ENCODE measurements at places on chromosomes 5 and 9.
A peak's percentile ranks its signal among the peaks of the same experiment; 100 is the strongest.

DNA sequence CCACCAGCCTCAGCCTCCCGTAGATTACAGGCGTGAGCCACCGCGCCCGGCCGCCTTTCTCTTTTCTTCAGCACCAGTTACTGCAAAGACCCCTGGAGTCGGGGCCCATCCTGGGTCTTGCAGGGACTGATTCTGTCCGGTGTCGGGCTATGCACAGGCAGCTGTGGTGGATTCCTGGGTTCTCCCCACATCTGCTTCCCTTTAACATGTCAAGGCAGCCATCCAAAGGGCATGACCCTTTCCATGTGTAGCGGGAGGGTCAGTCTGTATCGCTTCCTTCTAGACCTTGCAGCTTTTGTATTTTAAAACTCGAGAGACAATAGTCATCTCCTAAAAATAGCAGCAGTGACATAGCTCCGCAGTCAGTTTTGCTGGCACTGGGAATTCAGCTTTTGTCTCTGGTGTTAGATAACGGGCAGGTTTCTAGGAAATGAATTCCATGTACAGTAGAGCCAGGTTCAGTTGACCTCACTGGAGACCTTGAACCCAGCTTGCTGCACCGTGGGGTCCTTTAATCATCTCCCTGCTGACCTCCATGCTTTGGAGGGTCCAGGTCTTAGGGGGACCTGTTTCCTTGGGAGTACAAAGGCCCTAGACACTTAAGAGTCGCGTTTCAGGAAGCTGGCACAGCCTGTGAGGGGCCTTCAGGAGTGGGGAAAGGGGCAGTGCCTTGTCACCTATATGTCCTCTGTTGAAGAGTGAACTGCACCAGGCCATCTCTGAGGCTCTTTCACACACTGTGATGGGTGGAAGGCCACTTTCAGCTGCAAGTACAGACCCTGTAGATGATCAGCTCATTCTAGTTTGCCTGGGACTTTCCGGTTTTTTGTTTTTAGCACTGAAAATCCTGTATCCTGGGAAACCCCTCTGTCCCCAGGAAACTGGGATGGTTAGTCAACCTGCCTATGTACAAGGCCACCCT, 13.8 kb downstream of the ANKRD33B start:
- no peak for DNase-seq

DNA sequence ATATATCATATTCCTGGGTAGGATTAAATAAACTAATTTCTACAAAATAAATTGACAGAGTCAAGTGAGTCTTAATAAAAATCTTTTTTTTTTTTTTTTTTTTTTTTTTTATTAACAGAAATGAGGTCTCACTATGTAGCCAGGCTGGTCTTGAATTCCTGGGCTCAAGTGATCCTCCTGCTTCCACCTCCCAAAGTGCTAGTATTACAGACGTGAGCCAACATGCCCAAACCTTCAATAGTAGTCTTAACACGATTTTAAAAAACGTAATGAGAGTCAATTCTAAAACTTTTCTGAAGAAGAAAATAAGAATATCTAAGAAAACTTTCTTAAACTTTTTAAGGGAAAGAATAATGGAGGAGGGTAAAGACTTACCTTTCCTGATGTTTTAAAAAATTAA, 84.2 kb downstream of the YIPF5 start:
- no peak for DNase-seq

DNA sequence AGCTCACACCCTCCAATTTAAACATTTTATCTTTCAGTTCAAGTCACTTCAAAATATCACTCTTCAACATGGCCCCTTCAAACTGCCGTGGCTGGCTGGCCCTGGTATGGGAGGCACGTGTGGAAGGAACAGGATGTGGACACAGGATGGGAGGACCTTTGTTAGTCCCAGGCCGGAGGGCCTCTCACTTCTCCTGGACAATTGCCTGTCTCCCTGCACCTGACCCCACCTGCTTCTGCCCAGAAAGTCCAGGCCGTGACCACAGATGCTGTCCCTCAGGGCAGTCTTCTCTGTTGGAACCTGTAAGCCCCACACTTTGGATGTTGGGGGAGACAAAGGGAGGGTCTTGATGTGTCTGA, 19.4 kb downstream of the AMBP start:
- no peak for DNase-seq

- DNase-seq: no peak
Measured at GRCh38 chr5:108168915-108169314, 213.0 kb downstream of the FBXL17 start.

DNA sequence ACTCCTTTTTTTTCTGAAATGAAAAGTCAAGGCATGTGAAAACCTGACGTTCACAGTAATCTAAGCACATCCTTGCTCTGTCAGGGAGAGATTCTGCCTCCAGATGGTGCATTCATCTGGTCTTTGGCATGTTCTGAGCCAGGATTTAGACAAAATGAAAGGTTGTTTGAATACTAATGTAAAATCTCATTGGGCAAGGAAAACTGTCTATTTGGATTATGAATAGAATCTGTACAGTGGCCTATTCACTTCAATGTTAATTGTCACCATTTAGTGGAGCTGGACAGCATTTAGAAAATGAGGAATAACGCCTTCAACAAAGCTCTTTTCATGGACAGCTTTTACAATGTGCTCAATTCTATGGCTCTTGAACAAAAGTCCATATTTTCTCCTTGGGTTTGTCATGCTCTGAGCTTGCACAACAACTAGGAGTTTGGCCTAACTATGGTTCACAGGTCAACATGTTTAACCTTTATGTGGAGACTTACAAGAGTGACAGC, 28.9 kb downstream of the ARHGEF28 start:
- DNase-seq: no peak

- no peak for DNase-seq
Measured at GRCh38 chr5:148681157-148682057, 27.1 kb upstream of the HTR4 start.

GRCh38 chr5:136040746-136041415, 12.1 kb downstream of the TGFBI start:
- peak; percentile 65 for DNase-seq

DNA sequence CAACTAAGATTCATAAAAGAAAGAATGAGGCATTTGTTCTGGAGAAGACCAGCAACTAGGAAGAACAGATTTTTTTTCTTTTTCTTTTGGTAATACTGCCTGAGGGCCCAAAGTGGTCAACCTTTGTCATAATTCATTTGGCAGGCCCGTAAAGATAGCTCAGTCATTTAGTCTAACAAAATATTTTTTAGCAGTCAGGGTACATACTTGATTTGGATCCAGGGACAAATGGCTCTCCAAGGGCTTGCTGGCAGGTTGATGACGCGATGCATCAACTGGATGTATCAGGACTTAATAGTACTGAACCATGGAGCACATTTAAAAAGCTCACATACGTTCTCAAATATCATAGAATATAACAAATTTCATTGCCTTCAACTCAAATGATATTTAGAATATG, 203.4 kb upstream of the ZNF608 start:
- no peak for DNase-seq

DNA sequence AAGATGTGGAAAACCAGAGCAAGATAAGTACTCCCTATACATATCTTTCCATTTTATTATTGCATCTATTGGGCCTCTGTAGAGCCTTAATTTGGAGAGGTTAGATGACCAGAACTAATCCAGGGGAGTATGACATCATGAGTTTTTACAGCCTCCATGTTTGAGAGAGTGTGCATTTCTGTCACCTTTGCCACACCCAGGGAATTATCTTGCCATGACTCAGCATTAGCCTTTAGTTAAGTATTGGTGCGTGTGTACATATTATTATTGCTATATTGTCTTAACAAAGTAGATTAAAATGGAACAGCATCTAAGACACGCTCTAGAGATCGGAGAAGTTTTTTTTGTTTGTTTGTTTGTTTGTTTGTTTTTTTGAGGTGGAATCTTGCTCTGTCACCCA, 27.6 kb downstream of the DIMT1 start:
- DNase-seq: no peak

DNA sequence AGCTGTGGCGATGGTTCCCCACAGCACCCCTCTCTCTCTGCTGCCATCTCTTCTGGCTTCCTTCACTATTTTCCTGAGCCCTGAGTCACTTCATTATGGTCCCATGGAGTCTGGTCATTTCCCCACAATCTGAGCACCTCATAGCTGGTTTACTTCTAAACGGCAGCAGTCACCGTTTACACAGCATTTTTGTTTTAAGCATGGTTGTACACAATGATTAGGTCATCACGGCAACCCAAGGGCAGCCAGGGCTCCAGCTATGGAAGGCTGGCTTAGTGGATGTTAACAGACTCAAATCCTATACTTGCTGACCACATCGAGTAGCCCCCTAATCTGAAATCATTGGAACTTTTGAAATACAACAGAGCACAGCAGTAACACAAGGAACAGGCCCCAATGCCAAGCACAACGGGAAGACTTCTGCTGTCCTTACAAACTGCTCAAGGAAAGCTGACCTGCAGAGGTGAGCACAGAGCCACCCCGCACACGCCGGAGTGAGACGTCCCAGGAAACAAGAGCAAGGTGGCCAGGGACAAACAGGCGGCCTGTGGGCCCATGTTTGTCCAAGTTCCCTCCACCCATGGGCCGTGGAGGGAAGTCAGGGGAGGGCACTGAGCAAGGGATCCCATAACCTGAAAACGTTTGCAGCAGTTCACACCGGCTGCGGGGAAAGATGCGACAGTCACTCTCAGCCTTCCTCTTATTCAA, 22.9 kb downstream of the CAMSAP1 start:
- DNase-seq: peak; percentile 62

DNA sequence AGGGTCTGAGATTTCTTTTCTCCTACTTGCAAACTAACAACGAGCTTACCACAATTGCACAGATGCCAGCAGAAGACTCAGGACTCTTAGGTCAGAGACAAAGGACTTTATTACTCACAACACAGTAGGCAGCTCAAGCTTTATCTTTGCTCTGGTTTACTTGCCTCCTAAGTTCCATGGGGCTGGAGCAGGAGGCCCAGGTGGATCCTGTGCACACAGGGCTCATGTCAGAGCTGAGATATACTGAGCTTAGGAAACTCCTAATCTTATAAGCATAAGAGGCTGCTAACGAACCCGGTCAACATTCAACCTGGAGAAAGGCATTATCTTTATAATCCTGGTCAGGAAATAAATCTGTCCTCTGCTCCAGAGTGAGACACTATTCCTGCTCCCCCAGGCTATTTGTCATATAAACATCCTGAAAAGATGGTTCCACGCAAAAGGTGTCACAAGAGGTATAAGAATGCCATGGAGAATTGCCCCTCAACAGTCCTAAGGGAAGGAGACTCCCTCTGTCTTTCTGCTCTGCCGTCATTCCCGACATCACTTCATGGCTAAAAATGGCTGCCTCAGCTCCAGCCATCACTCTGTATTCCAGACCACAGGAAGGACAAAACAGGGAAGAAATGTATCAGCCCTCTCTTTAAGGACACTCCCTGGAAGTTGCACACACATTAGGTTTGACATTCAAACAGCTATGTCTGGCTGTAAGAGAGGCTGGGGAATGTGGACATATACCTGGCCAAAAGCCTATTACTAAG, 16.2 kb downstream of the DUSP1 start:
- no peak for DNase-seq

DNA sequence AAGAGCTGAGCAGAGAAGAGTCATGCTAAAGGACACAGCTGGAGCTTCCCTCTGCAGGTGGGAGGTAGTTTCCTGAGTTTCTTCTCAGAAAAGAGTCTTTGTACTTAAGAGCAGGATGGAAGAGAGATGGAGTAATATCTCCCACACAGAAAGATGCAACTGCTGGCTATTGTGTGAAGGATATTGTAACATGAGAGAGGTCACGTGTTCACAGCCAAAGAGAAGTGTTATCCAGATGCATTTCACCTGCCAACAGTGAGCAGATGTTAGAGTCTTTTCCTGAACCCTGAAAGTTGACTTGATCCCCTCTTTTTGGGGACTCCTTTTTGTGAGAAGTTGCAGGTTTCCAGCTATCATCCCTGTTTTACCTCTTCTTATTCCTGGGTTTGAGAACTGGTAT, 14.0 kb upstream of the TRIO start:
- DNase-seq: no peak

- DNase-seq: no peak
Measured at GRCh38 chr5:21171038-21171437, 1183.0 kb upstream of the CDH18 start.

DNA sequence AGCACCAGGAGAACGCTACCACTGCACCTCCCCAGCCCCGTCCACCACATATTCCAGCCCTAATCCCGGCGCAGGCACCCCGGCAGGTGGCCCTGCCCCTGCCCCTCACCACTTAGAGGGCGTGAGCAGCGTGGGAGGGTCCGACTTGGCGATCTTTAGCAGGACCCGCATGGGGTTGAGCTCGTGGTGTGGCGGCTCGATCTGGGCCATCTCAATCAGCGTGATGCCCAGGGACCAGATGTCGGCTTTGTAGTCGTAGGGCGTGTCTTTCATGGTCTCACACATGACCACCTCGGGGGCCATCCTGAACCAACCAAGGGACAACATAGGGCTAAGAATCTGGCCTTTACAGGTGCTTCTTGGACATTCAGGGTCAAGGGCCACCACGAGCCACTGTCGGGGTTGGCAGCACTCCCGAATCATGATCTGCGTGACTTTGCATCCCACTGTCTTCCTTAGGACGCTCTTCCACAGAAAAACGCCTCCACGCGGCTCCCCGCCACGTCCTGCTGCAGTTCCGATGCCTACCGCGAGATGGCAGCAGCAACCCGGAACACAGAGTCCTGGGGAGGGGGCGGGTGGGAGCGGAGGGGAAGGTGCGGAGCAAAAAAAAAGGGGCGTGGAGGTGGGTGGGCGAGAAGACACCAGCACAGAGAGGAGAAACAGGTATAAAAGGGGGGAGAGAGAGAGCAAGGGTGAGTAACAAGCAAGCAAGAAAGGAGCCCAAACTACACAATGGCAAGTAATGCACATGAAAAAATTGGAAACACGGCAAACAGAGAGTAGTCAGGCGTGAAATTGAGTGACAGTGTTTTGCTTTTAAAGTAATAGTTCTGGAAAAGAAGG, 81.3 kb downstream of the STK10 start:
- peak; percentile 77 for DNase-seq

DNA sequence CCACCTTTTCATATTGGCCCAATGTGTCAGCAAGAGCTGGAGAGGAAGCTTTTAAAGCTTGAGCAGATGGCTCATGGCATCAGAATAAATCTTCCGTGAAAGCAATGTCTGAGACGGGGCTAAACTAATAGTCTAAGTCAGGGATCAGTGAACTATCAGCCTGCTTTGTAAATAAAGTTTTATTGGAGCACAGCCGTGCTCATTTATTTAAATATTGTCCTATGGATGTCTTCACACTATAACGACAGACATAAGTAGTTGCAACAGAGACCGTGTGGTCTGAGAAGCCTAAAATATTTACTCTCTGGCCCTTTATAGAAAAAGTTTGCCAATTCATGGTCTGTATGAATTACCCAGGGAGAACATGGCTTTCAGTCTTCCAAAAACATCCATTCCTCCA, 85.6 kb upstream of the SLC44A1 start:
- DNase-seq: no peak

DNA sequence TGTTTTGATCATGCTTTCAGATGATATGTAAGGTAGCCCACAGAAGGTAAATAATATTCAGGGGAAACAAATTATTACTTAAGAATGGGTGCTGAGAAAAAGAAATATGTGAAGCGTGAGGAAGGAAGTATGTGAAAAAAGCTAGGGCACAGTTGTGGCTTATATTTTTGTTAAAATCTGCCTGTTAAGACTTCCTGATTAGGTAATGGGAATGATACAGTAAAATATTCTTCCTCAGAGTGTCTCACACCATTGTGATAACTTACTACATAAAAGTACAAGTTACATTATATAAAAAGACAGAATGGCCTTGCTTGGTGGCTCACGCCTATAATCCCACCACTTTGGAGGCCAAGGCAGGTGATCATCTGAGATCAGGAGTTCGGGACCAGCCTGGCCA, 18.7 kb upstream of the PARP8 start:
- no peak for DNase-seq
